ENCODE measurements at places on chromosomes 6 and 20.

- DNase-seq, result no peak
Observed at GRCh38 chr6:133937909-133938308, 15.1 kb upstream of the TBPL1 start.

- DNase-seq, result no peak
Observed at GRCh38 chr6:73521351-73521985, 636 bp upstream of the EEF1A1 start.

DNA sequence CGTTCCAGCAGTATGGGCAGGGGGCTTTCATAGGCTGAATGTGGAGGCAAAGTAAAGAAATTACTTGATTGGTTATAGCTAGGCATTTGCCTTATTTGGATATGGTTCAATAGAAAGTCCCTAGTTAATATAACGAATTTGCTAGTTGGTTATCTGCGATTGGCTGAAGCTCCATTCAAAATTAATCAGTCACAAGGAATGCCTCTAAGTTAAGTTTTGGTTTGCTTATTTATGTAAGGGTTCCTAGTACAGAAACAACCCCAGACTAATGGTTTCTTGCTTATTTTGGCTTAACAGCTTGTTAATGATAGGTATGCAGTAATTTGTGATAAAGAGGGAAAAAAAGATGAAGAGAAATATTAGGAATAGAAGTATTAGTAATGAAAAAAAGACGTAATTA, 87.5 kb downstream of the JAG1 start:
- DNase-seq, result no peak

GRCh38 chr6:21259660-21260059, 333.9 kb upstream of the SOX4 start:
- DNase-seq, result no peak

GRCh38 chr6:39772559-39773273, 19.5 kb upstream of the DAAM2 start:
- no peak for DNase-seq

DNA sequence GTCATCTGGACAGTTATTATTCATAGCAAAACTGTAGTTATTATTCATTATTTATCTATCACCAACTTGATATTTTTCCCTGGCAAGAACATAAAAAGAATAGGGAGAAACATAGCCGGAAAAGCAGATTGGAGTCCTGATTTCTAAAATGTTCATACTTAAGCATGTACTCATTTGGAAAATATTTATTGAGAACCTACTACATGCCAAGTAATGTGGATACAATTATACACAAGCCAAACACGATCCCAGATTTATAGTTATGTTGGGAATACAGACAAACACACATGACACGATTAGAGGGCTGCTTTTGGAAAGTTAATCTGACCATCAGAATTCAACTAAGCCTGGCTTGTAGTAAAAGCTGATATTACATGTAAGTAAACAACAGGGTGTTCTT, 30.7 kb downstream of the ARHGAP18 start:
- no peak for DNase-seq

DNA sequence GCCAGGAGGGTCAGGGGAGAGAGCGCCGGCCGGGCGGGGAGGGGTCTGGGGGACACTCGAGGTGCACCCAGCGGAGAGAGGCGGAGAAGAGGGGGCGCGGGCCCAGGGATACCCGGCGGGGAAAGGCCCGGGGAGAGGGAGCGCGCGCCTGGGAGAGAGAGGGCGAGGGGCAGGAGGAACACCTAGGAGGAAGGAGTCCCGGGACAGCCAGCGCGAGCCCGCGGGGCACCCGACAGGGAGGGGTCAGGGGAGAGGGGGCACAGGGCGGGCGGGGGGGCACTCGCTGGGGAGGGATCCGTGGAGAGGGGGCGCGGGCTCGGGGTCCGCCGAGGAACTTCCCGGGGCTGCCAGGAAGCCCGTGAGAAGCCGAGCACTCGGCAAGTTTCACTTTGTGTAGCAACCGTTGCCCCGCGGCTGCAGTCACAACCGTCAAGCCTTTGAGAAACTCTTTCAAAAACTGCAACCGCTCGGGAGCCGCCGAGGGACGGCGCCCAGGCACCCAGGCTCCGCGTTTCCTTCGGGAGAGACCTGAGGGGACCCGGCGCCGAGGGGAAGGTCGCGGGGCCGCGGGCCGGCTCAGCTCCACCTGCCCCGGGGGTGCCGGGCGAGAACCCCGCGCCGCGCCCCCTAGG, 471 bp downstream of the EZR start:
- DNase-seq, result no peak

- no peak for DNase-seq
Observed at GRCh38 chr6:7587631-7588100, 2.3 kb upstream of the SNRNP48 start.

DNA sequence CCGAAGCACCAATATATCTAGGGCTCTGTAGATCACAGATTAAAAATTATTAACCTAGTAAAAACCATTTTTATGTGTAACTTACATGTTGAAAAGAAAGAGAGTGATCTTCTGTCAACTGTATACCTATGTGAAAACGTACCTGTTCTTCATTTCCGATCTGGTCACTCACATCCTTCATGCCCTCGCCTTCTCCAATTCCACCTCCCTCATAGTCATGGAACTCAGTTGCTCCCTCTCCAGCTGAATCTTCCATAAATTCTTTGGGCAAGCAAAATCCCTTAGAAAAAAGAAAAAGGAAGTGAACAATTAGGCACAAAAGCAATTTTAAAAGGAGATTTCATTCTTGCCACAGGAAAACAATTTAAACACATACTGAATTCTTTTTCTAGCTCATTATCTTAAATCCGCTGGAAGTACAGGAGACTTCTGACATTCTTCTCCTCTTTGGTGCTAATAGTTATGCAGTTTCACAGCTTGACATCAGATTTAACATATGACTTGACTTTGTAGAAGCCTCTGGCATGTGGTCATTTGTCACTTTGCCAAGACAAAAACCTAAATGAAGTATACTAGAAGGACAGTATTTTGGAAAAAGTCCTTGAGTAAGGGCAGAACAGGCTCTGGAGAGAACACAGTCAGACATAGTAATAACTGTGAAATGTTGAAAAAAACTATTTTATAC, 29.5 kb upstream of the LYRM2 start:
- DNase-seq, result no peak

- DNase-seq, result no peak
Observed at GRCh38 chr6:44475417-44475778, 87.9 kb downstream of the CDC5L start.

GRCh38 chr6:44676246-44676790, 288.8 kb downstream of the CDC5L start:
- no peak for DNase-seq

DNA sequence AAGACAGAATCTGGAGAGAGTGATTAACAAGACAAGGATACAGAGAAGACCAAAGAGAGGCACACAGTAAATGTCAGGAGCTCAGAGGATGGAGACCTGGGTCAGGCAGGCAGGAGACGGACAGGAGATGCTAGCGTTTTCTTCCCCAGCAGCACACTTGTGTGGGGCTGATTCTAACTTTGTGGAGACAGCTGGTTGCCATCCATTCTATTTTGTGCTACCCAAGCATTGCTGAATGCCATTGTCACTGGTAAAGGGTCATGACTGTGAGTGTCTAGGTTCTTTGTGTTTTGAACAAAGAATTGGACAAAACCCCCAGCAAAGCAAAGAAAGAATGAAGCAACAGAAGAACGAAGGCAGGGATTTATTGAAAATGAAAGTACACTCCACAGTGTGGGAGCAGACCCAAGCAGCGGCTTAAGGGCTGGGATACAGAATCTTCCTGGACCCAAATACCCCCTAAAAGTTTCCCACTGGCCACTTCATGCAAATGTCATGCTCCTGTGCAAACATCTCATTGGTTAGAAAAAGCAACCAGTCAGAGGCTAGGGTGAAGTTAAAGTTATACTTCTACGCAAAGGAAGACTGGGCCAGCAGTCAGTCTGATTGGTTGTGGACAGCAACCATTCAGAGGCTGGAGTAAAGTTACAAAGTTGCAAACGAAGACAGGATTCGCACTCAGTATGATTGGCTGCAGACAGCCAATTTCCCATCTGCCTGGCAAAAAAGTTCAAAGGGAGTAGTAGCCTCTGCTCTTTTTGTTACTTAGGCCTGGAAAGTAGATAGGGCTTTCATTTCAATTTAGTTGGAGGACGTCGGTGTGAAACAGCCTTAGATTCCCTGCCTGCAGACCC, 17.5 kb downstream of the PTK7 start:
- DNase-seq, result no peak

GRCh38 chr6:10205892-10206291, 209.0 kb downstream of the TFAP2A start:
- DNase-seq, result no peak
